Keratinocyte (primary cell): ENCODE measurements at places on chromosomes 3 and 15. TPM values are rescaled to one million over a fixed set of nuclear protein-coding genes. Genes with fewer than 3 reads are reported as not detected.

- DNase-seq: no peak
Measured at GRCh38 chr15:71002316-71002715, 109.7 kb downstream of the LRRC49 start.

- DNase-seq: no peak
Measured at GRCh38 chr3:25354071-25354470, 74.0 kb upstream of the RARB start.

- no peak for DNase-seq
Measured at GRCh38 chr3:18389108-18389733, 35.9 kb downstream of the SATB1 start.

GRCh38 chr3:181839916-181840297 lies 128.2 kb downstream of the SOX2 start:
- DNase-seq: no peak

GRCh38 chr3:172127929-172128580 lies 88.7 kb downstream of the FNDC3B start:
- no peak for DNase-seq

DNA sequence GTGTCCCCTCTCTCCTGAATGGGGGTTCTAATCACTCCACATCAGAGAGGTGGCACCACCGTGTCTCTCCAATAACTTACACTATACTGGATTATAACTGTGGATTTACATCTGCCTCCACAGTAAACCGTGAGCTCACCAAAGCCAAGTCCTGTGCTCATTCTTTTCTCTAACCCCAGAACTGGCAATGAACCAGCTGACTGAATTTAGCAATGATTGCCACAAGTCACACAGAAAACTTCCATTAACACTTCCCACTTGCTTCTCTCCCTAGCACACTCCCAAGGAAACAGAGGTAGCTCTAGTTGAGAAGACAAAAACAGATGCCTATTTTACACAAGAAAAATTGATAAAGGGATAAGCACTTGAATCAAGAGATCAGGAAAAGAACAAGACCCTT lies 361.3 kb downstream of the ULK4 start:
- DNase-seq: no peak

- no peak for DNase-seq
Measured at GRCh38 chr3:33883951-33884561, 85.6 kb downstream of the PDCD6IP start.

DNA sequence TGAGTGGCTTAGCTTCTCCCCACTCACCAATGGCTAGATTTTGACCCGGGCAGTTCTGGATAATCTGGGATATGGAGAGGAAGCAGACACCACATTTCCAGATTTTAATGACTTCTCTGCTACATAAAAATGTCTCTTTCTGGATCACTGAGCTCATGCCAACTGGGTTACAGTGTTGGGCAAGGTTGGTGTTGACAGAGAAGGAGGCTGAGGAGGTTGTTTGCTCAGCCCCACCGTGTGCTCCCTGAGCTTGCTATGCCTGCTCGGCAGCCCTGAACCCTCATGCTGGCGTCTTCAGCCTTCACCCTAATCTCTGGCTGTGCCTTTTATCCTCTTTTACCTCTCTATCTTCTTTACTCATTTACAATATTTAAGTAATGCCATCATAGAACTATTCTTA lies 53.0 kb upstream of the KPNA4 start:
- no peak for DNase-seq

DNA sequence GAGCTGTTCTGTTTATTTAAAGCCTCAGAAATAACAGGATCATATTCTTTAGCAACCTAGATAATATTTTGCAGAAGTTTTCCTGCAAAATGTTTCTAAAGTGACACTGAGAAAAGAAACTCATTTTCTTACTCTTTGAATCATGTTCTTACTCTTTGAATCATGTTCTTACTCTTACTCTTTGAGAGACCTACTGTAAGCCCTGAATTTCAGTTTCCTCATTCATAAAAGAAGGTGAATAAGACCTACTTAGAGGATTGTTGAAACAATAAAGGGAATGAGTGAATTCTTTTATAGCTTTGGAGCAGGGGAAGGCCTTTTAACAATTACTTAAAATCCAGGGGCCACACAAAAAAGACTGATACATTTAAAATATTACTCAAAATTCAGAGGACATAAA lies 221.7 kb upstream of the CMC1 start:
- DNase-seq: no peak

DNA sequence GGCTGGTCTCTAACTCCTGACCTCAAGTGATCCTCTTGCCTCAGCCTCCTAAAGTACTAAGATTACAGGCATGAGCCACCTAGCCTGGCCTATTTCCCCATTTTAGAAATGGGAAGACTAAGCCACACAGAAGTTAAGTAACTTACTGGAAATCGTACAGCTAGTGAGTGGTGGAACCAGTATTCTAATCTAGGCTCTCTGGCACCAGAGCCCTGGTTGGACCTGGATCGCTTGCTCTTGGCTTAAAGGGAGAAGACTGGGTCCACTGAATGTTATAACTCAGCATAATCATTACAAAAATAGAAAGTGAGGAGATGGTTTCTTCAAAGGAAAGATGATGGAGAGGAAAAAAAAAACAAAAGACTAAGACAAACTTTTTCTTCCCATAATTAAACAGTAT lies 37.4 kb upstream of the CNTN3 start:
- DNase-seq: no peak

DNA sequence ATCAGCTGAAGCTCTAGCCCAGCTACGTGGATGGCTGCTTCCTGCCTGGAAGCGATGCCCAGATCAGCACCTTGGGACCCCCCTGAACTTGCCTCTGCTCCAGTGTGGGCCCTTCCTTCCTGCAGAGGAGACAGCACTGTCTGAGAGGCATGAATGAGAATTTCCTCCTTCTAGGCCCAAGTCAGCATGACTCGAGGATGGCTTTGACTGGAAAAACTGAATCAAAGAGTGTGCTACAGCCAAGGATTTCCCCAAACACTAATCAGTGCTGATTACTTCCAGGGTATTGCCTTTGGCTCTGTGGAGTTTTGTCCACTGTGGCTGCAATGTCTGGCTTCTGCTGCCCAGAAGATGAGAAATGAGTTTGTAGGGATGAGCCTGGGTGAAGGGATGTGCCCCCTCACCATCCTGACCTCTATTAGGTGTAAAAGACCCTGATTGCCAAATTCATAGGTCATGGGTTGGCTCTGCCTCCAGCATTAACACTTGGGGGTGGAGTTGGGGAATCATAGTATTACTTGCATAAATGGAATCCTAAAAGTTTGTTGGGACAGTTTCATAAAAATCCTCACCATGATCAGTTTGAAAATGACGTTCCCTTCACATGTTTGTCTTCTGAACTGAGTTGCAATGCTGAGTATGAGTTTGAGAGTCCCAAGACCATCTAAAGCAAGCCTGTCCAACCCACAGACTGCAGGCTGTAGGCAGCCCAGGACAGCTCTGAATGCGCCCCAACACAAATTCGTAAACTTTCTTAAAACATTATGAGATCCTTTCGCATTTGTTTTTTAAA lies 36.7 kb downstream of the FLNB start:
- DNase-seq: no peak

GRCh38 chr15:57698243-57698642 lies 8.3 kb upstream of the POLR2M start:
- no peak for DNase-seq

GRCh38 chr3:195908694-195909581 lies 587 bp upstream of the TNK2 start:
- no peak for DNase-seq

GRCh38 chr3:102745881-102746280 lies 311.1 kb downstream of the ZPLD1 start:
- DNase-seq: no peak

DNA sequence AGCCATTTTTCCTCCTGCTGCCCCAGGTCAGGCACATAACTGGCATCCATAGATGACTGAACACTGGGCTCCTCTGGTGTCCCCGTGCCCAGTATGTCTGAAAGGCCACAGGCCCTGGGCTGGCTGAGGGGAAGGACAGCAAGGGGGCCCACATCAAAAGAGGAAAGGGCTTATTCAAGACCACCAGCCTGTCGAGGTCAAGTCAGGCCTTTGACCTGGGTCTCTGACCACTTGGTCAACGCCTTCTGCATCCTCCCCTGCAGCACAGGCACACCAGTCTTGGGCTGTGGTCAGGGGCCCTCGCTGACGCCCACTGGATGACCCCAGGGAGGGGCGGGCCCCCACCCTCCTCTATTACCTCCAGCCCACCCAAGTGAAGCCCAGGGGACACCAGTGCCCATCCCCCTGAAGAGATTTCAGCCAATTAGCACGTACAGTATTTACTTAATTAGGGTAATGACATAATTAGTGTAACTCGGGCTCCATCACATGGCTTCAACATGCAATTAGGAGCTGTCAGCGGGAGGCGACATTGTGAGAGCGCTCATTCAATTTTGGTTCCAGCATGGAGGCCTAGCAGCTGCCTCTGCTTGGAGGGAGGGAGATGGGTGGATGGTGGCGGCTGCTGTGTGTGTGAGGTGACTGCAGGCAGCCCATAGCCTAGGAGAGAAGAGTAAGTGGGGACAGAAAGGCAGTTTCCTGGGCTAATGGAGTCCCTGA lies 13.5 kb upstream of the DNAH1 start:
- DNase-seq: no peak

DNA sequence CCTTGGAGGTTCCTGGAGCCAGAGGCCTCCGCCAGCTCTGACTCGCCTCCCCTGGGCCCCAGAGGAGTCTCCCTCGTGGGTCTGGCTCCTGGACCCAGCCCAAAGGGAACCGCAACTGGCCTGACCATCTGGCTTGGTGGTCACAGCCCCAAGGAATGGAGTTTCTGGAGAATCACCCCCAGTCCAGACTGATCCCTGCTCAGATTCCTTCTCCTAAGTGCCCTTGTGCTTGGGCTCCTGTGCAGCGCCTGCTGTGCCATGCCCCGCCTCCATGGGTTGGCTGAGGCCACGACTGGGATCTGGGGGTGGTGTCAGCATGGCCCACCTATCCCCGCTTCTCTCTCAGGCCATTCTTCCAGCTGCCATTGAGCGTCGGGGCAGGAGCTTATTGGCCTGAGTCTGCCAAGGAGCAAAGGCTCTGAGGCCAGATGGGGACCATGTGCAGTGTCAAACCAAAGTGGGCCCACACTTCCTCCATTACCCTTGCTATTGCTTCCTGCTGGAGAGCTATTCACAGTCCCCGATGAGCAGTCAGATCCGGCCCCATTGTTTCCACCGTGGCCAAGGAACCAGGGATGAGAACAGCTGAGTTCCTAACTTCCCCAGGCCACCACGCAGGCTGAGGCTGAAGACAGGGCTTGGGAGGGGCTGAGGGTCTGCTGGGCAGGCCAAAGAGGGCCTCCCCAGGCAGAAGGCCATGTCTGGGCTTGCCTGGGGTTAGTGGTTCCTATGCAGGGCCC lies 19.0 kb downstream of the CSPG4 start:
- DNase-seq: no peak

DNA sequence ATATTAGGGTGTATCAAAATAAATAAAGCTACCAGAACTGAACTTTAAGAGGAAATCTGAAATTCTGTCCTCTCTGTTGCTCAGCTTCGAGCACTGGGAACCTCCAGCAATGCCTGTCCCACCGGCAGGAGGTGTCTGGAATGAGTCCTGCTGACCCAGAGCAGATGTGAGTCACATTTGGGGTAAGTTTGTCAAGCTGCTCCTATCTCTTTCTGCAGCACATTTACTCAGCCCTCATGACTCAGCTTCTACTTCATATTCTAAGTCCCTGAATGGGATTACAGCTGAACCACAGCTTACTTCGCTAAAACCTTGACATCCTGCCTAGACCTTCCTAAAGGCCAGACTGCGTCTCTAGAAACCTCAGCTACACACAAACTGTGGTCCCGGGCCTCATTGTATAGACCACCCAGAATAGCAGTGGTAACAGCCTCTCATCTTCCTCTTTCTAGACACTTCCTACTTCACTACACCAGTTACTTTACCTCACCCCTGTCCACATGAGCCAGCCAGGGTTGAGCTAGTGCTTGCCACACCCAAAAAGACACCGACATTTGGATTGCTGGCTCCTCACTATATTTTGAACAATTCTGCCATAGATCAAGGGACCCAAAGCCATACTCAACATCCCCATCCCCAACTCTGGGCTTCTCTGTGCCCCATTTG lies 109.6 kb upstream of the TMCO5A start:
- DNase-seq: peak; percentile 25

GRCh38 chr3:27570421-27571106 lies 86.4 kb upstream of the SLC4A7 start:
- DNase-seq: no peak

DNA sequence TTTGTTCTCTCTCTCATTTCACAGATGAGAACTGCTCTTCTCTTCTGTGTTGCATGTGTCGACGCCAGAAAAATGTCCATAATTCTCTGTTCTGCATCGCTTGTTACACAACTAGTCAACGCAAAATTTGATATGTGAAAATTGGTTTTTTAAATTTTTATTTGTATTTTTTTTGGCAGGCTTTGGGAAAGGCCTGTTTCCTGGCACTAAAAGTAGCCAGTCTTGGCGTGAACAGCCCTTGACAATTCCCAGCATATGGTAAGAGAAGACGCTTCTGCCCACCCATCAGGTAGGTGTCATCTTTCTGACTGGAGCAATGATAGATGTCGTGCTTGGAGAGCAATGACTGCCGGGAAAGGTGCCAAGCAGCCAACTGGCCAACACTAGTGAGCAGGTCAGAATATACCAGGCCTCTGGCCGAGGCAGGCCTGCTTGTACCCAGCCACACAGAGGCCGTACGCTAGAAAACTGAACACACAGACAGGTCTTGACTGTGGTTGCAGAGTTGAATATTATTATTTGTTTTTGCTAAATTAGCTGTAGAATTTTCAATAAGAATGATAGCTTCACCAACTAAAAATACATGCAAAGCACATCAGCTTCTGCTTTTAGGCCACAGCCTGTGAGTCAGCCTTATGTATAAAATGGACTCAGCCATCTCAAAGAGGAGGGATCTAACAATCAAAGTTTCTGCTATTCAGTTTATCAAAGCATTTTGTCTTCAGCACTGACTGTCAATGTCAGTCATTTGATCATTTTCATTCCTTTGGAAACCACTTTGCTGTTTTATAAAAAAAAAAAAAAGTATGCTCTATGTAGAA lies 837.5 kb downstream of the MCTP2 start:
- DNase-seq: no peak

FAM3D gene
- not detected in 3 replicates for polyA plus RNA-seq

MOBP gene
- not detected in 3 replicates for polyA plus RNA-seq

MRAS gene
- polyA plus RNA-seq: 7.7 to 15.6 TPM (median 9.8 TPM) in 3 replicates

GPR27 gene
- polyA plus RNA-seq: 0.03 to 0.14 TPM (median 0.12 TPM) in 3 replicates

TEX264 gene
- polyA plus RNA-seq: 35.8 to 52.3 TPM (median 49.7 TPM) in 3 replicates

PLXNB1 gene
- polyA plus RNA-seq: 67.5 to 124 TPM (median 83.0 TPM) in 3 replicates

ANKUB1 gene
- 0.45 to 0.77 TPM (median 0.66 TPM) in 3 replicates for polyA plus RNA-seq
